ENCODE measurements at places on chromosomes 11 and 22.

DNA sequence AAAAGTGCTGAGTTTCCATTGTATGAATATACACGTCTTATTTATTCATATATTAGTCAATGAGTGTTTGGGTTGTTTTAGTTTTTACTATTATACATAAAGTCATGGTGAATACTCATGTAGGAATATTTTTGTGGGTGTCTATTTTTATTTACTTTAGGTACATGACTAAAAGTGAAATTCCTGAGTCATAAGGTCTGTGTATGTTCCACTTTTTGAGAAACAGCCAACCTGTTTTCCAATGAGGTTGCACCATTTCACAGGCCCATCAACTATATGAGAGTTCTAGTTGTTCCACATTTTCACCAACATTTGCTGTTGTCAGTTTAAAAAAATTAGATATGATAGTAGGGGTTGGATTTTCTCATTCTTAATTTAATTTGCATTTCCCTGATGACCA lies 6.6 kb upstream of the OR6X1 start:
- DNase-seq = no peak

- DNase-seq = peak; percentile 31
These were observed 37.3 kb upstream of the CCDC134 start for GRCh38 chr22:41762980-41763779.

DNA sequence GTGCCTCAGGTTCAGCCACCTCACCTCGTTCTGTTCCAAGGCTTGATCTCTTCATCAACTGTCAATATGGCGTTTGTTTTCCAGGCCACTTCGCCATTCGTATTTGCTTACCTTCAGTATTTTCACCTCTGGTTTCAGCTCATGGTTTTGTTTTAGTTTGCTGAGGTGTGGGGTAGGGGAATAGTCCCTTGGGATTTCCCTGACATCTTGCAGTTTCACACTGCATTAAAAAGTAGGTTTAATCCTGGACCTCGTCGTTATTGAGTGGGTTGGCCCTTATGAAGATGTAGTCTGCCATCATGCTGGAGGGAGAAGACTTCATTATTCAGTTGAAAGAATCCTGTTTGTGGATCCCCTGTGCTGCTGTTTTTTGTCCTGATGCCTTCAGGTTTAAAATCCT lies 46.0 kb downstream of the C11orf91 start:
- no peak for DNase-seq

GRCh38 chr11:68792400-68792966 lies 41.2 kb upstream of the TESMIN start:
- DNase-seq = no peak

DNA sequence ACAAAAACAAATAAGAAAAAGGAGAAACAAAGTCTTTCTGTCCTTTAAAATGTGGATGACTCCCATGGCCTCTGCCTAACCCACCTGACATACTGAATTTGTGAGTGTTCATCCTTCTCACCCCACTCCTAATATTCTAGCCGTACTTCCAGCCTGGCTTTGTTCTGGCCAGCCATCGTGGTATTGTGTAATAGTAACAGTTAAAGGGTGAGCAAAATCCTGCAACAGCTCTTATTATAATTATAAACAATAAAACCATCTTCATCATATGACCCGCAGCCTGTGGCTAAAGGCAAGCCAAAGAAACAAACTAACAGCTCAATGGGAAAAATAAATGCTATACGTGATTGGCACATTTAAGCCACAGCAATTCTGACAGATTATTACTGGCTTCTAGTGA lies 721.6 kb upstream of the TENM4 start:
- DNase-seq = no peak

- no peak for DNase-seq
These were observed 116.2 kb downstream of the NECTIN1 start for GRCh38 chr11:119612814-119613213.

DNA sequence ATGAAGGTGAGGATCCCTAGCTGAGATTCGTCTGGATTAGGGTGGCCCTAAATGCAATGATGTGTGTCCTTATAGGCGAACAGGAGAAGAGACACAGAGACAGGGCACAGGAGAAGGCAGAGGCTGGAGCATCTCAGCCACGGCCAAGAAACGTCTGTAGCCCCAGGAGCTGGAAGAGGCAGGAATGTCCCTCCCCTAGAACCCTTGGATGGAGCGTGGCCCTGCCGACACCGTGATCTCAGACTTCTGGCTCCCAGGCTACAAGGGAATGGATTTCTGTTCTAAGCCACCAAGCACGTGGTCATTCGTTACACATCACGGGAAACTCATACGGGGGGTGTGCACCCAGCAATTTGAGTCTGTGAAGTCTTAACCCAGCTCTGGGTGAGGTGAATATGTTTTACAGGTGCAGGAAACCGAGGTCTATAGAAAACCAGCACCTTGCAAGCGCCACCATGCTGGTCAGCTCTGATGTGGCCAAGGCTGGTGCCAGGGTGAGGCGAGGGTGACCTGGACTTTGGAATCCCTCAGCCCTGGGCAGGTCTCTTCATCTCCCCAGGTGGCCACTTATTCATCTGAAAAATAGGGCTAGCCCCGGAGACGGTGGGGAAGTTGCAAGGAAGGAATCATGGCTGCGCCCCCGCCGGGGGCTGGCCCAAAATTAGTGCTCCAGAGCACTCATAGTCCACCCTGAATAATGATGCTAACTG lies 89.5 kb upstream of the FGF3 start:
- DNase-seq = no peak

DNA sequence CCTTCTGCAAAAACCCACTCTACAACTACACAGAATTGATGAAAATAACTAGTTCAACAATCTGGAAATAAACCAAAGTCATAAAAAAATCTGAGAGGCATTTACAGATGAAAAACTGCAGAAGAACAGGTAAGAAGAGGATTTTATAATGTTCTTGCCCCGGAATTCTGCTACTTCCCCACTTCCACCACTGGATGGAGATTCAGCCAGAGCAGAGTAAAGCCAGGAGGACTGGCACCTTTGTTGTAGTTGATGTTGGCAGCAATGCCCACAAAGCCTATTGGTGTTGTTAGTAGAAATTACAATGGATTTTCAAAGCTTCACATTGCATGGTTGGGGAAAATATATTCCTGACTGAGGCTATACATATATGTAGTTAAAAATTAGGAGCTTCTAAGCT lies 640.2 kb downstream of the LRRC4C start:
- DNase-seq = no peak

DNA sequence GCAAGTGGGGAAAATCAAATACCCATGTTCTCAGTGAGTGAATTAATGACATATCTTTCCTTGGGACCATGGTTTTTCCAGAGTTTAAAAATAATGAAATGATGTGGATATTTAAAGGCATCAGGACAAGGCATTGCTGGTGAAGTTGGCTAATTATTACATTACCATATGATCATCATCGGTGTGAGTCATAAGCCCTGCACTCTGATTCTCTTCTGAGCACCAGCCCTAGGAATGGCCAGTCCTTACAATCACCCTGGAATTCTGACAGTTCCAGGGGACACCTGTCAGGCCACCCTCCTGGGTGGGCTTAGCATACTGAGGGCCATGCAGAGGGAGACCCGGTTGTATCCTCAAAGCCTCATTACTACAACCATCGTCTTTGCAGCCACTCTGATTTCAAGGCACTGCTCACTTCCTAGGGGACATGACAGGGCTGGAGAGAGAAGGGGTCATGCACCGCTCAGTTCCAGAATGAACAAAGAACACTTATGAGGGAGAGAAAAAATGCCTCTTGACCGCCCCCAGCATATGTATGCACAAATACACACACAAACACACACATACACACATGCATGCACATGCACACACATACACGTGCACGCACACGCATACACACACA lies 365.0 kb downstream of the MIAT start:
- no peak for DNase-seq

DNA sequence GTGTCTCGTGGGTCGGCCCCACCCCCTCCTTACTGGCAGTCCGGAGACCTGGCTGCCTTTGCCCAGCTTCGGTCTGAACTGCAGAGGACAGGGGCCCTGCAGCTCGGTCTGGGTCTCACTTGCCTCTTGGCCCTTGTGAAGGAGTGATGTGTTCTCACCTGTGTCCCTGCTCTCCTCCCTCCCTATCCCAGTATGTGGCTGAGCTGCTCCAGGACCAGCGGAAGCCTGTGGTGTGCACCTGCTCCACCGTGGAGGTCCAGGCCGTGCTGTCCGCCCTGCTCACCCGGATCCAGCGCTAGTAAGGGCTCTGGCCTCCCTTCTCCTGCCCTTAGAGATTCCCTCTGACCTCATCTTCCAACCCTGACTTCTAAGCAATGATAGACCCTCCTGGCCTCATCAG lies 35.7 kb upstream of the RAB1B start:
- DNase-seq = no peak

DNA sequence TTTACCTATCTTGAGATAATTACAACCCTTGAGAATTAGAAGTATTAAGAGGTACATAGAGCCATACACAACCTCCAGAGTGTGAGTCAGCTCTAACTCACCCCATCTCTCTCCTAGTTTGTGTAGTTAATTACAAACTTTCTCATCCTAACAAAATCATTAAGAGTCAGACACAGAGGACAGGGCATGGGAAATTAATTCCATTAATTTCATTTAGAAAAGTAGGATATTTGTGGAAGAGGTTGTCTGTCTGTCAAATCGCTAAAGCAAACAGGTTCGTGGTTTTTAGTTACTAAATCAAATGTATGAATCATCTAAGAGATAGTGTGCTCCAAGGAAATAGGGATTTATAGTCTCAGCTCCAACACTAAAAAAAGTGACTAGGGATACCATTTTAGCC lies 1261.4 kb upstream of the TENM4 start:
- no peak for DNase-seq

DNA sequence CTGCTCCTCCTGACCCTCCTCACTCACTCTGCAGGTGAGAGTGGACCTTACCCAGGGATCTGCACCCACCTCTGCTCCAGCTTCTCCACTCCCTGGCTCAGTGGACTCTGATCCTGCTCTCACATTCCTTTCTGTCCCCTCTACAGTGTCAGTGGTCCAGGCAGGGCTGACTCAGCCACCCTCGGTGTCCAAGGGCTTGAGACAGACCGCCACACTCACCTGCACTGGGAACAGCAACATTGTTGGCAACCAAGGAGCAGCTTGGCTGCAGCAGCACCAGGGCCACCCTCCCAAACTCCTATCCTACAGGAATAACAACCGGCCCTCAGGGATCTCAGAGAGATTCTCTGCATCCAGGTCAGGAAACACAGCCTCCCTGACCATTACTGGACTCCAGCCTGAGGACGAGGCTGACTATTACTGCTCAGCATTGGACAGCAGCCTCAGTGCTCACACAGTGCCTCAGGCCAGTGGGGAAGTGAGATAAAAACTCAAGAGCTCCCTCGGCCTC lies 29.7 kb upstream of the VPREB1 start:
- no peak for DNase-seq

- no peak for DNase-seq
These were observed 93.7 kb downstream of the PRR5L start for GRCh38 chr11:36389811-36390210.

All from CD4-positive, alpha-beta T cell treated with Interleukin-15 for 4 hours (primary cell).